ENCODE measurements at places on chromosomes 6 and 20.
A peak's percentile ranks its signal among the peaks of the same experiment; 100 is the strongest.

- DNase-seq: no peak
Measured at GRCh38 chr6:53943395-53943794, 148.6 kb downstream of the LRRC1 start.

GRCh38 chr20:57671662-57672061 is 38.2 kb downstream of the PMEPA1 start:
- no peak for DNase-seq

- no peak for DNase-seq
Measured at GRCh38 chr20:32037929-32038328, 14.1 kb upstream of the HCK start.

DNA sequence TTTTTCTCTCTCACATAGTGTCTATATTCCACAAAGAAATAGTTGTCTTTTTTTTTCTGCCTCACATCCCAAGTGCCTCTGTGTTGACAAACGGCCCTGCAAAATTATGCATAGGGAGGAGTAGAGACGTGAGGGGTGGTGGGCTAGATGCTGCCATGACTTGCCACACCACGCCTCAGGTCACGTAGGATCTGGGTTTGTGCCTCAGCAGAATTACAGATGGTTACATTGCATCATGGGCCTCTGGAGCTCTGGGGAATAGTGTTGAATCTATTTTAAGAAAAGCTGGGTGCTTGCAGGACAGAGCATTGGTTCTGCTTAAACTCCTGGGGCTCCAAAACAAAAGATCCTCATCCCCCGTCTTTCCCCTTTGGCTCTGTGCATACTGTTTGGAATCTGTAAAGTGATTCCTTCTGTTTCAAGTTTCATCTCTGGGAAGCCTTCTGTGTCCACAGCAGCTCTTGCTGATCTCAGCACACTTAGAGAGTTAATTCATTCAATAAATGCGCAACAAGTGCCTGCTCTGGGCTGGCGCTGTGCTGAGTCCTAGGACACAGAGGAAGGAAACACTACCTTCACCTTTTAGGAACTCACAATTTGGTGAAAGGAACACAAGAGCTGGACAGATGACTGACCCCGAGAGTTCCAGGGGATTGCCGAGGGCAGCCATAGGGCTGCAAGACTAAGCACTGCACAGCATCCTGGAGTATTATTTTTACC is 2.4 kb downstream of the FANCE start:
- no peak for DNase-seq

DNA sequence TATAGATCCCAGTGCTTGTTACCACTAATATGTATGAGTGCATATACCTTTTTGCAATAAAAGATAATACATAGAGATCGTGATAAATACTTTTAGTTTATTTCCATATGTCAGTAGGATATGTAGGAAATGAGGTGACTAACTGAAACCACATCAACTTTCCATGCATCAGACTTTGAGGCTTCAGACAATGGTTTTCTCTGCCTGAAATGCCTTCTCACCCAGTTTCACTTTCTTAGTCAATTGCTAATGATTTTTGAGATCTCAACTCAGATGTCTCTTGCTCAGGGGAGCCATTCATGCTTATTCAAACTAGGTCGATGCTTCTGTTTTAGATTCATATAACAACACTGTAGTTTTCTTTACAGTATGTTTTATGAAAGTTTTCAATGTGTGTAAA is 626.6 kb upstream of the ADGRB3 start:
- DNase-seq: no peak

- no peak for DNase-seq
Measured at GRCh38 chr6:167426651-167427050, 101.8 kb downstream of the TTLL2 start.

- no peak for DNase-seq
Measured at GRCh38 chr6:78578430-78578829, 288.9 kb upstream of the IRAK1BP1 start.

- DNase-seq: no peak
Measured at GRCh38 chr6:88458662-88459061, 292.5 kb upstream of the CNR1 start.

DNA sequence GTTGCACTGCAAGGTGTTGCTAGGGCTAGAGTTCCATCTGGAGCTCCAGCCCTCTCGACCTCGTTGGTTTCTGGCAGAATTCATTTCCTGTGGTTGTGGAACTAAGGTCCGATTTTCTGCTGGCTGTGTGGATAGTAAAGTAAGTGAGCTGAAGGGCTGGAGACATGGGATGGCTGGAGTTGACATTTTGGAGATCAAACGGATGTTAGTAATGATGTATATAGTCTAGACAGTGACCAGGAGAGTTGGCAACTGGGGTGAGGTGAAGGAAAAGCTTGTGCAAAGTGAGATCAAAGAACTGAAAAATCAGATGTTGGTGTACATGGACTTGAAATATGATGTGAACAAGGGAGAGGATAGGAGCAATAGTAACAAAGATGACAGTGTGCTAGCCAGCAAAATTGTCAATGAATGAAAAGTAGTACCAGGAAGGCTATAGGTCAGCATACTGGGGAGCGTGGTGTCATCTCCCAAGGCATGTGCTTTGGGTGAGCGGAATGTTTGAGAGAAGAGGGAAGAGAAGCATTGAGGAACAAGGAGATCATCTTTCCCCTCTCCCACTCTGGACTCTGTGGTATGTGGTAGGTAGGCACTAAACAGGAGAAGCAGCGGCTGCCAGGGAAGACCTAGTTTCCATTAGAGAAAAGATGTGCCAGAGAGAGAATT is 7.8 kb downstream of the QRSL1 start:
- no peak for DNase-seq

GRCh38 chr6:147930745-147931144 is 411.9 kb upstream of the SASH1 start:
- peak; percentile 36 for DNase-seq

GRCh38 chr20:14888134-14888533 is 550.7 kb upstream of the FLRT3 start:
- DNase-seq: no peak

DNA sequence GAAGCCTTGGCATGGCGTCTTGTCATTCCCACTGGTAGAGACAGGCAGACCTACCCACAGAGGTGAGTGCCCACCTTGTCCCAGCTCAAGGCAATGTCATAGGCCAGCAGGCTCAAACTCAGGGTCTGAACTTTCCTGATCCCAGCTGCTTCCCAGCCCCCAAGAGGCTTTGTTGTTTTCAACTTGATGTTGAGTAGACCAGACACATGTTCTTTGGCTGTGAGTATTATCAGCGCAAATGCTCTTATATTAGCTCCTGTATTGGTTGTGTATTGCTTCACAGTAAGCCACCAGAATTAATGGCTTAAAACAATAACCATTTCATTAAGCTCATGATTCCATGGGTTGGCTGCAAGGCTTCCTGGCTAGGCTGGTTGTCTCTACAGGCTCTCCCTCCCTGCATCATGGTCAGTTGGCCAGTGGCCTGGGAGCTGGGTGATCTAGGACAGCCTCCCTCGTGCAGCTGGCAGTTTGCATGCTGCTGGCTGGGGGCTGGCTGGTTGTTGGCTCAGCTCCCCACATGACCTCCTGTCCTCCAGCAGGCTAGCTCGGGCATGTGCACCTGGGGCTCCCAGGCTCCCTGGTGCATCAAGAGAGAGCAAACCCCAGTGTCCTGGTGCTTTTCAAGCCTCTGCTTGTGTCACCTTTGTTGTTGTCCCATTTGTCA is 21.6 kb downstream of the TOX2 start:
- DNase-seq: no peak

DNA sequence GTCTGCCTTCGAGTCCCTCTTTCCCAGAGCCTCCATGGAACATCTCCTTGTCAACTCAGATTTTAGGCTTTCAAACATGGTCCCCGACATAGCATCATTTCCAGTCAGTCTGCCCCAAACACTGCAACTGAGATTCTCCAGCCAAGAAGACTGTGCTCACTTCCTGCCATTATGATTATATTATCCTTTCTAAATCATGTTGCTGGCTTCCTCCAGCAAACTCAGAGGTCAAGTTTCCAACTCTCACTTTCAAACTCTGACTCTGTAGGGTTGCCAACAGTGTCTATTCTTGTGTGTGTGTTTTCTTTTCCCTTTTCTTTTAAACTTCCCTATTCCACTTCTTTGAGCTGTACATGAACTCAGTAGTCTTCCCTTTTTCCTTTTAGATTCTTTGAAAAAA is 61.2 kb upstream of the TRAF3IP2 start:
- DNase-seq: no peak

- no peak for DNase-seq
Measured at GRCh38 chr20:59404749-59405148, 104.3 kb downstream of the EDN3 start.

- DNase-seq: no peak
Measured at GRCh38 chr6:42727087-42727611, 4.8 kb upstream of the PRPH2 start.

GRCh38 chr6:10555625-10556309 is 34.6 kb downstream of the GCNT2 start:
- peak; percentile 8 for DNase-seq

GRCh38 chr6:108364470-108364869 is 69.6 kb downstream of the AFG1L start:
- no peak for DNase-seq

DNA sequence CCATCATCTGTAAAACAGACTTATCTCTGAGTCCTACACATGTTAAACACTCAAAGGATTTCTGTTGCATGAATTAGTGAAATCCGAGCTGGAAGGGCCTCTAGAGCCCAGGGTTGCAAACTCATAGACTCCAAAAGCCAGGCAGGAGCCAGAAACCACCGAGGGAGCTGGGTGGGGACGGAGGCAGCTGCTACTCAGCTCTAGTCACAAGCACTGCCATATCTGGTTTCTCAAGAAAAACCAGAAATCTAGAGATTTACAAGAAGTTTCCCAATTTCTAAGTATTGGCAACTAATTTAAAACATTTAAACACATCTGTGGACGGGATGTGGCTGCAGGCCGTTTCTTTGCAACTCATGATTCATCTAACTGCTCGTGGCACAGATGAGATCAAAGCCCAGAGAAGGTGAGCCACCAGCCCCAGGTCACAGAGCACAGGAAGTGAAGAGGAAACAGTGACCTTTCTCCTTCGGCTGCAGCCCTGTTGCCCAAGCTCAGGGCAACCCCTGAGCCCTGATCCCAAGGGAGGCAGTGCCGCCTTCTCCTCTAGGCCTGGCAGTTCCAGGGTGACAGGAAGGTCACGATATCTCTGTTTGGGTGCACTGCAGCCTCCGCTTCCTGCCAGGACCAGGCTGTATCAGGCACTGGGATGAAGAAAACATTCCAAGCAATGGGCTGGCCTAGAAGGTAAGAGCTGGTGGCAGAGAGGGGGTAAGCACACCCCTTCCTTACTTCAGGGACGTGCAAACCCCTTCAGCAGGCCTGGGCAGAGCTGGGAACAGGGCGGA is 26.4 kb upstream of the PTGIS start:
- no peak for DNase-seq

DNA sequence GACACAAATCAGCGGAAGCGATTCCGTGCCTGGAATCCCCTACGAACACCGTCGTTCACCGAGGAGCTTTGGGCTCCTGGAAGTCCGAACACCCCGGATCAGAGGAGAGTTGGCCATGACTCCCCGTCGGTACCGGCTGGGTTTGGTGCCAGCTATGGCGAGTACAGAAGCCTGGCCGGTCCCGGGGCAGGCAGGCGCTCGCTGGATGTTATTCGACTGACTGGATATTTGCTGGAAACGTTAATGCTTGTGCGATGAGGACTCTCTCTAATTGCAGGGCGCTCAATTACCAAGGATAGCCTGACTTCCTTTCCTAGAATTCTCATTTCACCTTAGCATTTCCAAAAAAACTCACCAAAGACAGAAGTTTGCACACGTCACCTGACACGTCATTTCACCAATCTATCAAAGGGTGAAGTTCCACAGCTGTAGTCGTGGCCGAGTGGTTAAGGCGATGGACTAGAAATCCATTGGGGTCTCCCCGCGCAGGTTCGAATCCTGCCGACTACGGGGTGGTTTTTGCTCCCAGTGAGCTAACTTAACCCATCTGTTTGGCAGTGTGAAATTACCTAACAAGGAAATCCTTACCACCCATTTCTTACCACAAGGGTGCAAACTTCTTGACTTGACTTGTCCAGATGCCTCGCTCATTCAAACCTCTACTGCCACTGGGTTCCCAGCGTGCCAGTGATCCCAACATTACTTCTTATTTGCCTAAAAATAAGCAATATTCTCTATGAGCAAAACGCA is 22.7 kb upstream of the ZNF184 start:
- no peak for DNase-seq

DNA sequence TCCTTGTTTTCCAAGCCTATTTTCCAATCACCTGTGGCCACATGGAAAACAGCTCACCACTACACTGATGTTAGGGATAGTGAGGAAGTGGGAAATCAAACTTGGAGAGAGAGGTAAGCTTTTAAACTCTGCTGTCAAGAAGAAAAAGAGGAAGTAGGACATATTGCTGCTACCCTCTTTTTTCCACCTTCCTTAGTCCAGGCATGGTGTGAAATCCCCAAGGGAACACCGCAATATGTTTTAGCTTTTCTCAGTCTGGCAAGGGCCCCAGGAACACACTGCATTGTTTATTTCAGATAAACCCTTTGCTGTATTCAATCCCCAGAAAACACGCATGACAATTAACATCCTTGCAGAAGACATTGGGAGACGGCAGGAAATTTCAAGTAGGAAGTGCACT is 61.3 kb downstream of the HS3ST5 start:
- no peak for DNase-seq

DNA sequence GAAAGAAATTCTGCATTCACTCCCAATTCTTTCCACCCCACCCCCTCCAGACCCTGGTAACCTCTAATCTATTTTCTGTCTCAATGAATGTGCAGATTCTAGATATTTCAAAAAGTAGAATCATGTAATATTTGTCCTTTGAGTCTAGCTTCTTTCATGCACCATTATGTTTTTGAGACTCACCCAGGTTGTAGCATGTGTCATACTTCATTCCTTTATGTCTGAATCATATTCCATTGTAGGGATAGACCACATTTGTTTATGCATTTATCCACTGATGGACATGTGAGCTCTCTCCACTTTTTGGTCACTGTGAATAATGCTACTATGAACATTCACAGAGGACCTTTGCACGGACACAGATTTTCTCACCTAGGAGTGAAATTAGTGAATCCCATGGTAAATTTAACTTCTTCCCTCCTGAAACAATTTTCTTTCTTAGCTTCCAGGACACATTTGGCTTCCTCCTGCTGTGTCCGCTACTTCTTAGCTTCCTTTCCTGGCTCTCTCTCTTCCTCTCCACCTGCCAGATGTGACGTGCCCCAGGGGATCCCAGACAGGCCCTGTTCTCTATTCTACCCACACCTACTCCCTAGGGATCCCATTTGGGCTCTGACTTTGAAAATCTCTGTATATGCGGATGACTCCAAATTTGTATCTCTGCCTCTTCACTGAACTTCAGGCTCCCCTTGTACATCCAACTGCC is 24.1 kb upstream of the ARFGEF2 start:
- DNase-seq: peak; percentile 61

DNA sequence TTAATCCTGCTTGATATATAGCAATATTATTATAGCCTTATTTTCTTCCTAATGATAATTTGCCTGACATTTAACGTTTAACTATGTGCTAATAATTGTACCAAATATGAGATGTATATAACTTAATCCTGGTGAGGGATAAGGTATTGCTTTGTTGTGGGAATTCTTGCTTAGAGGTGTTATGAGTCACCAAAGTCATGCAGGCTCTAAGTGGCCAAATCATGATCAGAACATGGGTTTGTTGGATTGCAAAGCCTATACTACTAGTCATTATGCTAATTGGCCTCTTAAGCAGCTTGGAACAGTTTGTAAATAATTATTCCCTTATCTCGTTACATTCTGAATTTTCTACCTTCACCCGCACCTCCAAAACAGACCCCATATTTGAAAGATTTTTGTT is 21.9 kb upstream of the C6orf141 start:
- no peak for DNase-seq

GRCh38 chr20:60327971-60328660 is 369.9 kb downstream of the CDH26 start:
- DNase-seq: no peak
